Activated CD4-positive, alpha-beta T cell treated with anti-CD3 and anti-CD28 coated beads, Interleukin-2, amount 10 ng/mL, durations not matched to agents 24 days and 14 days (primary cell): ENCODE measurements at places on chromosomes 12 and 14. TPM values are rescaled to one million over a fixed set of nuclear protein-coding genes. Genes with fewer than 3 reads are reported as not detected.

GRCh38 chr14:99947695-99948094 lies 117.5 kb upstream of the EVL start:
- DNase-seq = no peak

Gene TSPAN19
- total RNA-seq = not detected in 2 replicates

GRCh38 chr14:90034835-90035525 lies 26.8 kb upstream of the KCNK13 start:
- no peak for DNase-seq

DNA sequence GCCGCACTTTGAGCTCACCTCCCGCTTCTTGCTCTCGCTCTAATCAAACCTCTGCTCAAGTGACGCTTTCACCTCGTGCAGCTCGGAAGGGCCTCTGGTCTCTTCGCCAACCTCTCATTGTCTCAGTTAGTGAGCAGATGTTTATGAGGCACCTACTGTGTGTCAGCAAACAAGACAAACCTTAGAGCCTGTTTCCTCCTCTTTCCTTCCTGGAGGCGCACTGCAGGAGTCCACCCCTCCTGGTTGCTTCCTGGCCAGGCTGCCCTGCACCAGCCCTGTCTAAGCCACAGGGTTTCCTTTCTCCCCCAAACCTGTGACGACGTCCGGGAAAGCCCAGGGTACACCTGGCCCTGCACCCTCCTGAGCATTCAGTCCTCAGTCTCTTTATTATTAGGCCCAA lies 84.2 kb downstream of the PHETA1 start:
- no peak for DNase-seq

- no peak for DNase-seq
Measured at GRCh38 chr12:108361606-108362005, 22.5 kb upstream of the CMKLR1 start.
